Fibroblast of skin of abdomen (primary cell): ENCODE measurements at places on chromosomes 2 and 18.

DNA sequence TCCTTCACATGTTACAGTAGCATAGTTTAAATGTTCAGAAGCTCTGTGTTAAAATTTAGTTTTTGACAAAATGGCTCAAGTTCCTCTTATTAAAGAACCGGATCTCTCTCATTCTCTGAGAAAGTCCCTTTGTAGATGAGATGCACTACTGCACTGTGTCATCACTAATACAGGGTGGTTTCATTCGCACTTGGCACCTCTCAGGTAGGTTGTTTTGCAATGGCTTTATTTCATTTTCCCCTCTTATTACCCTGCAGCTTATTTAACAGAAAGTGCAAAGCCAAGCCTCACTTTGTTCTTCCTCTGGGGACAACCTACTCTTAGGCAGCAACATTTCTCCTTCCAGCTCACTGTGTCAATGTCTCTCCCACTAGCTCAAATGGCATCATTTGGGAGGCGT, 185.1 kb downstream of the DLGAP1 start:
- DNase-seq, result no peak

DNA sequence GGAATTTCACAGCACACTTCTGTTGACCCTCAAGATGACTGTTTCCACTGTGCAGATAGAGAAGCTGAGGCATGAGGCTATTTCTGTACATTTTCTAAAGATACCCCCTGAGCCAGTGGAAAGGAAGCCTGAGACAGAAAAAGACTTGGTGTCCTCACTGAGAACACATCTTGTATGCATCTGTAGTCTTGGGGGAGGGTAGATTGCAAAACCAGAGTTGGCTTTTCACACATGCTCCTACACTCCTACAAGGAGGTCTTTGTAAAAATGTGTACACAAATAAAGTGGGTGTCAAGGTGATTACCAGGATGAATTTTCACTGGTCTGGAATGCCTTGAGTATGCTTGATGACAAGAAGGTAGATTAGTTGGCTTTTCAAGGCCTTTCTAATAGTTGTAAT, 98.0 kb downstream of the KCTD18 start:
- DNase-seq, result peak; percentile 72

DNA sequence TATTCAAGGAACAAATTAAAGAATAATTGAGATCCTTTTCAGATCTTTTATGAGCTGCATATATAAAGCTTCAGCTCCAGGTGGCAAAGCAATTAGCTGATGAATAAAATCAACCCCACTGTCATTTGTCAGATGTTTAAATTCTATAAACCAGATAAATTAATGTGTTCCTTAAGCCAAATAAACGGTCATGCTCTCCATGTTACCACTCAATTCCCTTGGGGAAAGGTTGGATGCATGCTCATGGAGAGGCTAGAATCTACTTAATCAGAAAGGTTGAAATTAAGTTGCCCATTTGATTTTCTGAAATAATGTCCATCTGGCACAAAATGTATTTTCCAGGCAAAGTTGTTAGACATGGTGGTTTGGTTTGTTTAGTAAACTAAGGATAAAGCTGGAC, 282.5 kb upstream of the SPRED2 start:
- no peak for DNase-seq

DNA sequence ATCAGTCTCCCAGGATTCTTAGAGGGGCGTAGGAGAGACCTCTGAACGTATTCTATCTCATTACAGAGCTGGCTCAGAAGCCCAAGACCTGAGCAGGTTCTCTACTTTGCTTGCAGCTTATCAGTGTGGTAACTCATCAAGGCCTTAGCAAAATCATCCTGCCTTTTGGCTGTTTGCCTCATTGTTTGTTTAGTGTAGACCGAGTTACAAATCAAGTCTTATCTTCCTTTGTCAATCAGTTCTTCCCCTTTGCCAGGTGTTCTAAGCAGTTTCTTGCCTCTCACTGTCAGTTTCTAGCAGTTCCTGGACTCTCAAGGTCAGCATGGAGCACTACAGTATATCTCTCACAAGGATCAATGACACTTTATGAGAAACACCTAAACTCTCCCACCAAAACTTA, 30.9 kb upstream of the NAB1 start:
- no peak for DNase-seq

DNA sequence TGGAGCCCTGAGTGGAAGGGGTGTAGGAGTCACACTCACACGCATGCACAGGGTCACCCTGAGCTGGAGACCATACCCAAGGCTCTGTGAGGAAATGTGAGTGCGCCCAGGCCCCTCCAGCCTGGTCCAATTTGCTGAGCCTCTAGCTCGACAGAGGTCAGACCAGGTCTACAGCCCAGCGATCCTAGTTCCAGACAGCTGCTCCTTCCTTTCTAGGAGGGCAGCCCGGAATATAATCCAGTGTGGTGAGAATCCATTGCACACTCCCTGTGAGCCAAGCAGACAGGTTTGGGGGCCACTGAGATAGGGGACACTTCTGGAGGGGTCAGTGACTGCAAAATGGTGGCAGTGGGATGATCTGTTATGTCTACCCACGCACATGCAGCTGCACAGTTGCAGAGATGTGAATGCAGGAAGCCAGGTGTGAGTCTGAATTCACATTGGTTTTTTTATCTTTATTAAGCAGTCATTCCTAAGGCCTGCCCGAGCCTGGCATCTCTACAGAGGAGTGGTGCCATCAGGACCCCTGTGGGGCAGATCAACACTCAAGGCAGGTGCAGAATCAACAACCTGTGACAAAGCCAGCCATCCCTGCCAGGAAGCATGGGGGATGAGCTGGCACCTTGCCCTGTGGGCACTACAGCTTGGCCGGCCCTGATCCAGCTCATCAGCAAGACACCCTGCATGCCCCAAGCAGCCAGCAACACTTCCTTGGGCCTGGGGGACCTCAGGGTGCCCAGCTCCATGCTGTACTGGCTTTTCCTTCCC, at the start of gene GPR148:
GPR148 (plus strand) TSS at position 522 of the 768 bp plus-strand sequence; CDS start at position 604, 82 bp downstream.
- no peak for DNase-seq

- peak; percentile 22 for DNase-seq
Measured at GRCh38 chr18:11909591-11910026, 1.5 kb upstream of the MPPE1 start.

DNA sequence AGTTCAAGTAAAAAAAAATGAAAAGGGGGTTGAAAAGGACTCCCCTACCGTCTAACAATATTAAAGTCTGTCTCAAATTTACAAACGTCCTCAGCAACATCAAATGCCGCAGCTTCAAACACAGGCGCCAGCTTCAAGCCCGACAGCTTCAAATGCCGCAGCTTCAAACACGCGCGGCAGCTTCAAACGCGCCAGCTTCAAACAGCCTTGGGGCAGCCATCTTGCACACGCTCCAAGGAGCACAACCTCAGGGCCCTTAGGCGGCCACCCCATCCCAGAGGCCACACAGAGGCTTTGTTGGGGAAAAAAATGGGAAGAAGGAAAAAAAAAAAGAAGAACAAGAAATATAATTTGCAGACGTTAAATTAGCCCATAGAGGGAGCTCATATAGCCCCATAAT, 244.4 kb upstream of the VRK2 start:
- no peak for DNase-seq

DNA sequence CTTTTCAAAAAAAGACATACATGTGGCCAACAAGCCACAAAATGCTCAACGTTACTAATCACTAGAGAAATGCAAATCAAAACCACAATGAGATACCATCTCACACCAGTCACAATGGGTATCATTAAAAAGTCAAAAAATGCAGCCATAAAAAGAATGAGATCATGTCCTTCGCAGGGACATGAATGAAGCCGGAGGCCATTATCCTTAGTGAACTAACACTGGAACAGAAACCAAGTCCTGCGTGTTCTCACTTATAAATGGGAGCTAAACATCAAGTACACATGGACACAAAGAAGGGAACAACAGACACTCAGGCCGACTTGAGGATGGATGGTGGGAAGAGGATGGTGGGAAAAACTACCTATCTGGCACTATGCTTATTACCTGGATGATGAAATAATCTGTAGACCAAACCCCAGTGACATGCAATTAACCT, 17.8 kb upstream of the ATL2 start:
- DNase-seq, result peak; percentile 75

- DNase-seq, result peak; percentile 87
Measured at GRCh38 chr18:11258039-11258610, 108.8 kb upstream of the PIEZO2 start.

GRCh38 chr18:26051843-26052242, 38.6 kb downstream of the SS18 start:
- DNase-seq, result no peak

DNA sequence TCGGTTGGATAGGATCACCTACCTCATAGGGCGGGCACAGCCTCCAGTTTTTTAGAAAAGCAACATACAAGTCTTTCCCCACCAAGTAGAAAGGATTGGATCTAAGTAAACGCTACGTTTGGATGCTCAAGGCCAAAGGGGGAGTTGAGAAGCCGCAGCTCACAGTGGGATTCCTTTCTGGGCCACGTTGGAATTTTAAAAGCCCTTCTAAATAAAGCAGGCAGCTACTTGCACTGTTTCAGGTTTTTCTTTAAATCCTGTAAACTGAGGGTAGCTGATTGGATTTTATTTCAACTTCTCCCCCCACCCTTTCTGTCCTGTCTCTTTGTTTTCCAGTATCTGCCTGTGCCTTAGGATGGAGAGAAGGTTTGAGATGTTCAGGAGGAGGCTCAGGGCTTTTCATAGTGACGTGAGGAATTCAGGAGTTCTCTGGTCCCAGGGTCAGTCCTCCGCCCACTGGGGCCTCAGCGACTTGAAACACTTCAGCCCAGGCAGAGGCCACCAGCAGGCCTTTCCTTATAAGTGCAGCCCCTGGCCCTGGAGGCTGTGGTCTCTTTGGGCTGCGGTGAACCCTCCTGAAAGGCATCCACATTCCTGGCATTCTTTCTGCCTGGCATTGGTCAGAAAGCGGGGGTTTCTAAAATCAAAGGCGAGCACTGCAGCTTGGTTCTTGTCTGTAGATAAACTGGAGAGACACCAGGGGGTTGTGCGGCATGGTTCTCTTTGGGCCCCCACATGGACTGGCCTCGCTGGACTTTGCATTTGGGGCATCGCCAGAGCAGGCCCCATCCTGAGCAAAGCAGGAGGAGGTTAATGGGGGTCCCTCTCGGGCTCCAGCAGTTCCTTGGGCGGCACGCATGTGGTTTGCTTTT, 44.5 kb downstream of the SH3BP4 start:
- DNase-seq, result peak; percentile 93

DNA sequence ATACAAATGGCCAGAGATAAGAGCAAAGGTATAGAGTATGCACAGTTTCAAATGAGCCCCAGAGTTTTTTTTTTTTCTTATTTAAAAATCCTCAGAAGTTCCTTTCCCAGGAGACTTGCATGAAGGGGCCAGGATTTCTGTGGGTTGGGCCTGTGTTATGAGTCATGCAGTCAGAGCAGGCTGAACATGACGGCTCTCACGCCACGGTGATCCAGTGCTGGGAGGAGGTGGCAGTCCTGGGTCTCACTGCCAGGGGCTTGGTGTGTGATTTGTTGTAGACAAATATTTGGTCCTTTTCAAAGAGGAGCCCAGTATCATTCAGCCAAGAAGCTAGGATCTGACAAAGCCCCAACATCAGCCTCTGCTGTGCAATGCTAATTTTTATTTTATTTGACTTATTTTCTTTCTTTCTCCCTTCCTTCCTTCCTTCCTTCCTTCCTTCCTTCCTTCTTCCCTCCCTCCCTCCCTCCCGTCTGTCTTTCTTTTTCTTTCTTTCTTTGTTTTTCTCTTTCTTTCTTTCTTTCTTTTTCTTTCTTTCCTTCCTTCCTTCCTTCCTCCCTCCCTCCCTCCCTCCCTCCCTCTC, 10.4 kb upstream of the KCNE4 start:
- DNase-seq, result peak; percentile 98

- no peak for DNase-seq
Measured at GRCh38 chr18:29556070-29556469, 1379.1 kb upstream of the CDH2 start.

- DNase-seq, result no peak
Measured at GRCh38 chr2:217691516-217691915, 311.3 kb downstream of the TNS1 start.

DNA sequence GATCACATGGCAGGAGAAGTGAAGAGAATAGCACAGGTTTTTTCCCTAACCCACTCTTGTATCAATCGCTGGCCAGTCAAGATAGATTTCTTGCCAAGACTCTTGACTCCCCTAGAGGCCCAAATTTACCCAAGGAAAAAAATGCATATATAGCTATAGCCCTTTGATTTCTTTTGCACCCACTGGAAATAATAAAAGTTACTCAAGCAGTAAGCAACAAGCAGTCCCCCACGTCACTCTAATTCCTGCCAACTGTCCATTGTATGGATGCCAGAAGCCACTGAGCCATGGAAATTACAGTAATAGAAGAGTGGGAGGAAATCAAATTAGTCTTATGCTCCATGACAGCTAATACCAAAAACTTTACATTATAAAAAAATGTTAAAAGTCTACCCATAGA, 125.3 kb upstream of the SLC39A10 start:
- DNase-seq, result peak; percentile 32

DNA sequence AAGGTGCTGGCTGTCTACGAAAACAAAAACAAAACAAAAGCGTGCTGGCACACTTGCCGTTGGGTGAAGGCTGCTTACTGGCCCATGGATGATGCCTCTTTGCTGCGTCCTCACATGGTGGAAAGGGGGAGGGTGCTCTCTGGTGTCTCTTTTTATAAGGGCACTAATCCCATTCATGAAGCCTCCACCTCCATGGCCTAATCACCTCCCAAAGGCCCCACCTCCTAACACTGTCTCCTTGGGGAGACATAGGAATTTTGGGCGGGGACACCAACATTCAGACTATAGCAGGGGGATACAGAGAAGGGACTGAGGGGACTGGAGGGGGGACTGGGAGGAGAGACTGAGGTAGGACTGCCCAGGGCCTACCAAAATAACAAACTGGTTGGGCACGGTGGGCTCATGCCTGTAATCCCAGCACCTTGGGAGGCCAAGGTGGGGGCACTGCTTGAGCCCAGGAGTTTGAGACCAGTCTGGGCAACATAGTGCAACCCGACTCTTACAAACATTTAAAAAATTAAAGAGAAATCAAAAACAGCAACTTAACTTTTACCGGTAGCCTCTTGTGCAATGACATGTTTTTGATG, 14.5 kb downstream of the PTMA start:
- DNase-seq, result no peak

DNA sequence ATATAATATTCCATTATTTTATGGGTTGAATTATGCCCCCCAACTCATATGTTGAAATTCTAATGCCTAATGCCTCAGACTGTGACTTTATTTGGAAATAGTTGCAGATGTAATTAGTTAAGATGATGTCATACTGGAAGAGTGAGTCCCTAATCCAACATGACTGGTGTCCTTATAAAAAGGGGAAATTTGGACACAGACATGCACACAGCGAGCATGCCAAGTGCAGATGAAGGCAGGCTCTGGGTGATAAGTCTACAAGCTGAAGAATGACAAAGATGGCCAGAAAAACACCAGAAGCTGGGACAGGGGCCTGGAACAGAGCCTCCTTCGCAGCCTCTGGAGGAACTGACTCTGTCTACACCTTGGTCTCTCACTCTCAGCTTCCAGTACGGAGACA, 10.0 kb upstream of the ASAP2 start:
- DNase-seq, result no peak

GRCh38 chr2:189504238-189504637, 63.0 kb downstream of the WDR75 start:
- no peak for DNase-seq
